ENCODE measurements at places on chromosomes 4 and X.
A peak's percentile ranks its signal among the peaks of the same experiment; 100 is the strongest.

DNA sequence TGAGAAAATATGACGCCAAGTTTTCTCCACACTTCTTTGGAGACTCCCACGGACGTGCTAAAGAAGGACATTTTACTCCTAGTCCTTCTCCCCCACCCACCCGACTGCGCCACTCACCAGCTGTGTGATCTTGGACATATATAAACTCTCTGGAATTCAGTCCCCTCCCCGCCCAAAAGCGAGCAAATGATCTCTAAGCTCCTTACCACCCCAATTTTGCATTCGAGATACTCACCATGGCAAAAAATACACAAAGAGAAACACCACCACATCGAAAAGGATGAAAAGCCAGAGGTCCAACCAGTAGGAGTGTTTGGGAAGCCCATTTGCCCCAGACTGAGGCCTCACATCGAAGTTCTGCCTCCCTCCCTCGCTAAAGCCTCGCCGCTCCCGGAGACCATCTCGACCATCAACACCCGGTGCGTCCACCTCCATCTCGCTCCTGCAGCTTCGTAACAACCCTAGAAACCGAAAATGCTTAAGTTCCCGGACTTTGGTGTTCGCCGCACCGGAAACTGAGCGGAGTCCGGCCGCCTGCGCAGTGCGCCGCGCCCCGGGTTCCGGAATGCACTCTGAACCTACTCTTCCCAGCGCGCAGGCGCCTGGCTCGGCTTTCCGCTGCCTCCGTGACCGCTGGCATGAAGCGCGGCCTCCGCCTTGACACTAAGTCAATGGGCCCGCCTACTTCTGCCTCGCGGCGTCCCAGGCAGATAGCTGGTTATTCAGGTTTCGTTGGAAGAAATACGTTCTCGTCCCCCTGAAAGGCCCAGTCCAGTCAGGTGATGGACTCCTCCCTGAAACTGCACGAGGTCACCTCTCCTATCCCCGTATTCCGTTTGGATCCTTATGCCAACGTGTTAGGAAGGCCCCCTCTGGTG is 21.6 kb downstream of the FABP2 start:
- DNase-seq: peak; percentile 90

DNA sequence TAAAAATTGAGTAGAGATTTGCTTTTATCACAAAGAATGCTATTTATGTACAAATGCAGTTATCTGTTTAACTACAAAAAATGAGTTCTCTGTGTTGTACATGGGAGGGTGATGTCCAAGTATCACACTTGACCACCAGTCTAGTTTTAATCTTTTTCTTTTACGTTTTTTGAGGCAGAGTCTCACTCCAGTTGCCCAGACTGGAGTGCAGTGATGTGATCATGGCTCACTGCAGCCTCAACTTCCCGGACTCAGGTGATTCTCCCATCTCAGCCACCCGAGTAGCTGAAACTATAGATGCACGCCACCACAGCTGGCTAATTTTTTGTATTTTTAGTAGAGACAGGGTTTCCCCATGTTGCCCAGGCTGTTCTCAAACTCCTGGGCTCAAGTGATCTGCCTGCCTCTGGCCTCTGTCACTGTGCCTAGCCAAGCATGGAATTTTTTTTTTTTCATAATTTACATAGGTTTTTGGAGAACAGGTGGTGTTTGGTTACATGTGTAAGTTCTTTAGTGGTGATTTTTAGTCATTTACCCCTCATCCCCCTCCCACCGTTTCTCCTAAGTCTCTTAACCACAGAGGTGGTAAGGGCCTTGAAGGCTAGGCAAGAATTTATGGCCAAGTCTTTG is 47.9 kb upstream of the RPA4 start:
- no peak for DNase-seq

GRCh38 chr4:164846566-164846965 is 30.4 kb upstream of the APELA start:
- no peak for DNase-seq

DNA sequence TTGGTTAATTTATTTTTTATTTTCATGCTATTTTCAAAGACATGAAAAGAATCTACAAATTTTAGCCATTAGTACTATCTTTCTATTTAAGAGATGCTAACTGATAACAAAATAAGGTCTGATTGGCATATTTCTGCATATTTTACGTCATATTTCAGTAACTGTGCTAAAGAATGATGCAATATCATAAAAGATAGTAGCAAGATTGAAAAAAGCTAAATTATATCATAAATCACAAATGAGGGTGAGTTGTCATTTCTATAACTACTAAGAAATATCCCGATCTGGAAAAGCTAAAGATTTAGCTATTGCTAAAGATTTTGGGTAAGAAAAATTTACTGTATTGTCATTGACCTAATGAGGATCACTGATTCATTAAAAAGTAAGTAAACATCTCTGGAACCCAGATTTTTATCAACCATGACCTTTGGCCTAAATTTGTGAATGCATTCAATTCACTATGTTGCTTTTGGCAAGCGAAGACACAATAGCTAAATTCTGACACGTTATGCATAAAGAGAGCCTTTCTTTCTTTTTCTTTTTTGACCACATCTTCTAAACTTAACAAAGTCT is 103.6 kb downstream of the HPGD start:
- no peak for DNase-seq

DNA sequence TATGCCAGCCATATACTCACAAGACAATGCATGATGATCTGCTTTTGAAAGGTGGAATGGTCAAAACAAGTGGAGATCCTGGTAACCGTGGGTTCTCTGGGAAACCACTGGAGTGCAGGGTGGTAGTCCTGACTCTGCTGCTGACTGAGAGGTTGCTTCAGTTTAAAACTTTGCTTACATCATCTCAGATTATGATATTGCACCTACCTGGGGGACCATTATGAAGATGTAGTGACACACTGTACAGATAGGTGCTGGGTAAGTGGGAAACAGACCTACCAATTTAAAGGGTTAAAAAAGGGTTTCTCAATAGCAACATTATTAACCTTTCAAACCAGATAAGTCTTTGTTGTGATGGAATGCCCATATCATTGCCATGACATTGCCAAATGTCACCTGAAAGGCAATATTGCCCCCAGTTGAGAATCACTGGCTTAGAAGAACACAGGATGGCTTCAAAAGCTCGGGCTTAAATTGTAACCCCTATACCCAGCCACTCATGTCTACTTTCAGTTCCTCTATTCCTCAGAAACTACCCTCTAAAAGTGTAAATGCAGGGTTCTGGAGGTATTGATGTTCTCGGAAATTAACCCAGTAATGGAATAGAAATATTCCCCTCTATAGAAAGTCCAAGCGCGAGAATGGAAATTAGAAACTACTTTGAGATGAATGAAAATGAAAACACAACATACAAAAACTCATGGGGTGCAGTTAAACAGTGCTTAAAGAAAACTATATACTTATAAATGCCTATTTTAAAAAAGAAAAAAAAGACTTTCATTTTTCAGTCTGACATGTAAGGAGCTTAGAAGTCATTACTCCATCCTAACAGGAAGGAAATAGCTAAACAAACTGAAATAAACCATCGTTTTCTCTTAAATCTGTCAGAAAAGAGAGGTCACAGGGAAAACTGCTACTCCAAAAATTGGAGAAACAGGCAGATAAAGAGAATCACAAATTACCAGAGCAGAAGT is 65.8 kb downstream of the ARHGEF6 start:
- DNase-seq: no peak

DNA sequence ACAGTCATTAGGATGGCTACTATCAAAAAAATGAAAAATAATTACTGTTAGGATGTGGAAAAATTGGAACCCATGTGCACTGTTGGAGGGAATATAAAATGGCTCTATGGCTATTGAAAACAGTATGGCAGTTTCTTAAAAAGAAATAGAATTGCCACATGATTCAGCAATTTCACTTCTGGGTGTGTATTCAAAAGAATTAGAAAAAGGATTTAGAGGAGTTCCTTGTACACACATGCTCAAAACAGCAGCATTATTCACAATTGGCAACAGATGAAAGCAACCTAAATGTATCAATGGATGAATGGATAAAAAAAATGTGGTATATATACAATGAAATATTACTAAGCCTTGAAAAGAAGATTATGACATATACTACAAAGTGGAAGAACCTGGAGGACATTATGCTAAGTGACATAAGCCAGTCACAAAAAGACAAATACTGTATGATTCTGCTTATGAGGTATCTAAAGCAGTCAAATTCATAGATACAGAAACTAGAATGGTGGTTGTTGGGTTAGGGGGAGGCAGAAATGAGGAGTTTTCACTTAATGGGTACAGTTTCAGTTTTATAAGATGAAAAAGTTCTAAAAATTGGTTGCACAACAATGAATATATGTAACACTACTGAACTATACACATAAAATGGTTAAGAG is 123.2 kb downstream of the ELOVL6 start:
- no peak for DNase-seq

GRCh38 chrX:110985470-110985869 is 110.5 kb upstream of the PAK3 start:
- DNase-seq: no peak

DNA sequence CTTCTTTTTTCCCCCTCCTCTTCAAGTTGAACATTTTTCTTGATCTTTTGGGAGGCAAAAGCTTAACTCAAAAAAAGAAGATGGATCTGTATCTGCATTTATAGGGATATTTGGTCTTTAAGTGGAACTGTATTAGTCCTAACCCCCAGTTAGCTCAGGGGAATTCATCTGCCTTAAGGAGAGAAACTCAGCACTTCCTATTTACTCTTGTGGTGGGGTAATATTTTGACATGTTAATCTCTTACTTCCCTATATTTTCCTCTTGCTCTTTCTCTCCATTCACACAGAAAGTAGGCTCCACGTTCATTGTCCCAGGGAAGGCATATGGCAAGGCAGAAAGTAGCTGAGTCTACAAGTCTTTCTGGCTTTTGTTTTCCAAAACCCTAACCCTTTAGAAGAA is 5.3 kb downstream of the LRRC66 start:
- no peak for DNase-seq

- DNase-seq: no peak
Measured at GRCh38 chr4:88779431-88779830, 81.8 kb upstream of the NAP1L5 start.

GRCh38 chrX:97498093-97498492 is 614.4 kb downstream of the RPA4 start:
- no peak for DNase-seq

- DNase-seq: no peak
Measured at GRCh38 chrX:6257025-6257424, 28.4 kb upstream of the NLGN4X start.

DNA sequence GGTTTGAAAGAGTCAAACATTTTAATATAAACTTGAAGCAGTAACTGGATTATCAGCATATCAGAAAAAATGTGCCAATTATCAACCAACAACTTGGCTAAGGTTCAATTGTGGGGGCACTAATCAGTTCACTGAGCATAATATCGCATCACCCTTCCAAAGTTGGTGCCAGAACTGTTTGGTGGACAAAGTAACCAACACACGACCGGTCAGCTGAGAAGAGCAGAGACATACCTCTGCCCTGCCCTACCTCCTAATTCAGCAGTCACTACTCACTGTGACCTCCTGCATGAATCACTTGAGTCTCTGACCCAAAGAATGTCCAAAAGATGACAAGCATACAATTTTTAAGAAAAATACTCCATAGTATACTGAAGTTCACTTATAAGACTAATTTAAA is 53.2 kb downstream of the TSPAN5 start:
- DNase-seq: no peak

DNA sequence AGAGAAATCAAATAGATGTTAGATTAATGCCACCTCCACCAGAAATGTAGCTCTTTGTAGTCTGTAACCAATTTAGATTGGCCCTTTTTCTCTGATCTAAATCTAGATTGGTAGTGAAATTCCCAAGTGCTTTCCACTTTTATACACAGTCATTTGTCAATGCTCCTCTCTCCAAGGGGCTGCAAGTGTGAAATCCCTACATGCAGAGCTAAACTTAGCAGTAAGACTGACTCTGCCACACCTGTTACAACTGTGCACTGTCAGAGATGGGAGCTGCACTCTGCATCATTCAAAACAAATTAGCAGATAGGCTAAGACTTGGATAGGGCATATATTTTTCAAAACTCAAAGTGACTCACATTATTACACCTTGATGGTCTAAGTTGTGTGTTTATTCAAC is 9.1 kb downstream of the SERTM2 start:
- no peak for DNase-seq

- no peak for DNase-seq
Measured at GRCh38 chrX:15017491-15017890, 144.3 kb downstream of the MOSPD2 start.

DNA sequence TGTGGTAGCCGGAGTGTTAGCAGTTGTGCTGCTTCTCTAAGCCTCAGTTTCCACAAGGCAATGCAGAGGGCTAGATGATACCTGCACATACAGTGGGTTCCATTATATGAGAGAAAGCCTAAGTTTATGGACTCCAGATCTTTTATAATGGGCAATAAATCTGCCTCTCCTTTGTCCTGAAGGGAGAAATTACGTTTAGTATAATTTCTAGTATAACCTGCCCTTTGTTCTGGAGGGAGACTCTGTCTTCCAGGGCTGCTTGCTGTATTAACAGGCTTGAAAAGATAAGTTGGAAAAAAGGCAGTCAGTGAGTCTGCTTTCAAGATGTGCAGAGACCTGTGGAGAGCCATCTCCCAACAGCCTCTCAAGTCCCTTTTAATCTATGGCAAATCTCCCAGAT is 42.8 kb downstream of the ZNF81 start:
- no peak for DNase-seq

GRCh38 chrX:104172788-104173187 is 6.5 kb downstream of the FAM199X start:
- DNase-seq: no peak

DNA sequence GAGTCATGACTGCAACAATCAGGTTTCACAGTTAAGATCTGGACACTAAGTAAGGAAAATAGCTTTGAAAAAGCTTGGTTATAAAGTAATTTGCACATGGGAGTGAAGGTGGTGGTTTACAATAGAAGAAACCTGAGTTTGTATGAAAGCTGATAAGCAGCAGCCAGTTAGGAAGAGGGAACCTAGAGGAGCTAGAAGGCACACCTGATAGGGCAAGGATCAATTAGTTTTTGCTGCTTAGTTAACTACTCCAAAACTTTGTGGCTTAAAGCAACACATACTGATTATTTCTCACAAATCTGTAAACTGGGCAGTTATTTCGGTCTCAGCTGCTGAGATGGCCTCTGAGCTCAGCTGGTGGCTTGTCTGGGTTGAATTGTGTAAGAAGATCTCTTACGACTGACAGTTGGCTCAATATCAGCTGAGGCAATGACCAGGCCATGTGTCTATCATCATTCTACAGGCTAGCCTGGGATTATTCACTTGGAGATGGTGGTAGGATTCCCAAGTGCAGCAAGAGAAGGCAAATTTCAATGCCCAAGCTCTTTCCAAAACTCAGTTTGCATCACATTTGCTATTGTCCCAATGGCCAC is 255.0 kb upstream of the PITX2 start:
- no peak for DNase-seq

DNA sequence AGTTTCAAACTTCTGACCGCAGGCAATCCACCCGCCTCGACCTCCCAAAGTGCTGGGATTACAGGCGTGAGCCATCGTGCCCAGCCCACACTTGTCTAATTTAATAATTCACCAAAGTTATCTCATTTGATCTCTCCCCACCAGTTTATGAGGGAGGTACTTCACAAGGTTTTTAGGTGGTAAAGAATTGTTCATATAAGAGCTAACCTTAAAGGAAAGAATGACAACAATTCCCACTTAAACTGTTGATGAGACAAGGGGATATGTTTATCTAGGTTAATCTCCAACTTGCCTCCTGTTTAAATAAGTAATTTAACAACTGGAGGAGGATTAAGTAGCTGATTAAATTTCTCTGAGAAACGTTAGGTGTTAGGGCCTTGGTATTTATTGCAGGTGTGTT is 117.6 kb upstream of the CBLL2 start:
- DNase-seq: no peak

Measured in head of caudate nucleus (tissue), 42 donors.